ENCODE measurements at places on chromosomes 11 and 22.

GRCh38 chr22:46596819-46597218 is 23.4 kb upstream of the GRAMD4 start:
- DNase-seq = peak; percentile 69

DNA sequence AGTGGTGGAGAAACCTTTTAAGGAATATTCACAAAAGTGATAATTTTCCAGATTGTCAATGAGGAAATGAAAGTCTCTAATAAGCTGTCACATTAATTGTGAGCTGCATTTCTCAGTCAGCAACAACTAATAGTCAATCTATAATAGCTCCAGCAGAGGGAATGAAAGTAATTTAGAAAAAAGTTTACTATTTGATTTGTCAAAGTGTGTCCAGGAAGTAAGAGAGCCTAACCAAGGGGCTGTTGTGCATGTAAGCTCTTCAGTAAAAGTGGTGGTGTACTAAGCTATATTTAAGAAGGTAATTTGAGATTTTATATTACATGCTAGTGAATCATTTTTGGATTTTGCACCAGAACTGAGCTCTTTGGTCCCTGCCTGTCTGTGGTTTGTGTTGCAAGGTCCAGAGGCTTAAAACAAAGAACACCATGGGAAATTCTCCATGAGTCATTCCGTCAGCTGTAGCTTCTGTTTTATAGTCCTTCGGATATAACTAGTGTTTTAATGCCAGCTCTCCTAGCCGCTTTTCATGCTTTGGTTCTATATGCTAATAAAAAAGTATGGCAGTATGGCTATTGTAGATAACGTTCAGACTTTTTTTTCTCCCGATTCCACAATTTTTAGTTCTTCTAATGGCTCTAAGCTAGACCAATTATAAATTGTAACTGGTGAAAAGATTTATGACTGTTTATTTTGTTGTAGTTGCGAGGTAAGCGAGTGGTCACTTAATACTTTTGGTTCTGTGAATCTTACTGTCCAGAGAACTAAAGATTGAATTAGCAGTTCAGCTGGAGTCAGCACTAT is 64.6 kb downstream of the ARHGEF12 start:
- DNase-seq = no peak

- DNase-seq = peak; percentile 77
These were observed 92.3 kb upstream of the FGF3 start for GRCh38 chr11:69911310-69912160.

DNA sequence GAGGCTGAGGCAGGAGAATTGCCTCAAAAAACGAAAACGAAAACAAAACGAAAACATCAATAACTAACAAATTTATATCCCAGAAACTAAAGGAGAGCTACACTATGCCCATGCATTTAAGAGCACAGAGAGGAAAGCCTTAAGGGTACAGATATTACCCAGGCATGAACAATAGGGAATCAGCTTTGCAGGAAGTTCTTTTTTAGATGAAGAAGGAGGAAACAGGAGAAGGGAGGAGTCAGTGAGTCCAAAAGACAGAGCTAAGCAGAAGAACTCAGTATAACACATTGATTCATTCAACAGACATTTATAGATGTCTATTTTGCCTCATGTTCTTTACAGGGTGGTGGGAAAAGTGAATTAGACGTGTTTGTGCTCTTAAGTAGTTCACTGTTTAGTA is 8.3 kb downstream of the MRPL17 start:
- no peak for DNase-seq

DNA sequence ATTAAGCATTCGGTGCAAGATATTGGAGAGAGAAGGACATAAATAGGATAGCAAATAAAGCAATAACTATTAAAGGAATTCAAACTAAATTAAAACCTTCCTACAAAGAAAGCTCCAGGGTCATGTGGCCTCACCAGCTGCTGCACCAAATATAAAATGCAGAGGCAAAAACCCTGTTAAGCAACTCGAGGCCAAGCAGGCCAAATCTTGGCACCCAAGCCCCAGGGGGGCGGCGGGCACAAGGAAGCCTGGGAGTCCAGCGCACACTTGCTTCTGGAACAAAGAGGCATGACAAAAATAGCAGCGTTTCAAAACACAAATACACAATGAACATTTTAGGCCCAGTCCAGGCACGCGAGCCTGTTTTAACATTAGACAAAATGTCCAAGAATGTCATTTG is 20.8 kb downstream of the KRTAP5-6 start:
- peak; percentile 83 for DNase-seq

GRCh38 chr11:68438658-68439259 is 21.8 kb upstream of the PPP6R3 start:
- DNase-seq = no peak

All from aorta (tissue), 5 donors.